ENCODE measurements at places on chromosomes 3 and 15. TPM values are rescaled to one million over a fixed set of nuclear protein-coding genes. Genes with fewer than 3 reads are reported as not detected.
A peak's percentile ranks its signal among the peaks of the same experiment; 100 is the strongest.

Gene GCNT3
- total RNA-seq, result 1.5 TPM

GRCh38 chr3:22982981-22983587, 220.0 kb upstream of the UBE2E2 start:
- H3K27ac ChIP-seq, result no peak overlapping the region
- no peak overlapping the region for H3K4me3 ChIP-seq
- no peak for DNase-seq
- no peaks in the 10 kb centered on the region for H3K36me3 ChIP-seq
- H3K4me1 ChIP-seq, result no peaks in the 10 kb centered on the region
- no peaks in the 10 kb centered on the region for H3K27me3 ChIP-seq

- no peak overlapping the region for H3K4me3 ChIP-seq
- no peaks in the 10 kb centered on the region for H3K27me3 ChIP-seq
- DNase-seq, result no peak
- no peak overlapping the region for H3K27ac ChIP-seq
Observed at GRCh38 chr3:132332508-132332907, 15.3 kb downstream of the ACP3 start.

GRCh38 chr15:57302640-57303257, 73.6 kb upstream of the CGNL1 start:
- no peak overlapping the region for H3K27ac ChIP-seq
- H3K4me1 ChIP-seq, result peaks cover 18% of the 10 kb centered on the region
- peak; percentile 64 for DNase-seq
- H3K4me3 ChIP-seq, result no peak overlapping the region

Gene CYFIP1
- total RNA-seq, result 101 TPM

Gene KNG1
- not detected for total RNA-seq

DNA sequence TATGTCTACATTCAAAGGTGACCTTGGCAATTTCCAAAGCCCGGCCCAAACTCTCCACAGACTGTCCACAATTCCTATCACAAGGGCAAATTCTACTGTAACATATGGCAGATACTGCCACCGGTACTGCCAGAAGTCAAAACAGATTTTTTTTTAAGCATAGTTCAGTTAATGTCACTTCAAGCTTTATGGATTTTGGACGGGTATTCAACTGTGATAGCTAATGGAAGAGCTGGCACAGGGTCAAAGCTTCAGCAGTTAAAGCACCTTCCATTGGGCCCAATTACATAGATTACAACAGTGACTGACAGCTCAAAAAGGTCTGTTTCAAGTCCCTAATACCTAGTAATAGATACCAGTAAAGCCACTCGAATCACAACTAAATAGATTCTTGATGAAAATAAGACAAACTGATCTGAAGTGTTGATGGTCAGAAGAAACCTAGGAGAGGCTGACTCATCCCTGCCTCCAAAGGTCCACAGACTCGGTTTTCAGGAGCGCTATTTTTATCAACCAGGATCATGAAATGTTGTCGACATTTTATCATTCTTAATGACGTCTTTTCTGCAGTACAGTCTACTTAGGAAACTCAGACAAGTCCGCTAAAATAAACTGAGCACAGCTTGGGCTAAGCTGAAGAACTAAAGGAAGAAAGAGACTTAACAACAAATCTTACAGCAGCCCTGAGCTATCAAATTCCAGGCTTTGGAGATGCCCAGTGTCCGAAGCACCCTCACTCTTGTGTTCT, 38.7 kb downstream of the ANXA2 start:
- H3K27me3 ChIP-seq, result no peaks in the 10 kb centered on the region
- H3K4me1 ChIP-seq, result peaks cover 44% of the 10 kb centered on the region
- peak overlapping the region; percentile 50 for H3K27ac ChIP-seq
- no peak for DNase-seq
- no peaks in the 10 kb centered on the region for H3K36me3 ChIP-seq
- no peak overlapping the region for H3K4me3 ChIP-seq

DNA sequence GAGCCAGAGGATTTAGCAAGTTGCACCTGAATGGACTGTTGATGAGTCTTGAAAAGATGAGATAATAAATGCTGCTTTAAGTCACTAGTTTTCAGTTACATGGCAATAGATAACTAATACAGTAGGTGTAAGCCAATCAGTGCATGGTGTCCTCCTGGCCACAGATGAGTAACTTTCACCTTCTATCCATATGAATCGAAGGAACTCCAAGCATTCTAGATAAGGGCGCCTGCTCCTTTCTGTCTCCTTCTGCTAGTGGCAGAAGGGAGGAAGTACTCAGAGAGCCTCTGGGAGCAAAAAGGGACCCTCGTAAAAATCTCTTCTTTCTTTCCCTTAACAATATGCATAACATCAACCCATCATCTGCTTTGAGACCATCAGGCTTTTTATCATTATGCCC, 37.3 kb downstream of the TM6SF1 start:
- no peak overlapping the region for H3K27ac ChIP-seq
- no peak for DNase-seq
- H3K36me3 ChIP-seq, result peaks cover 15% of the 10 kb centered on the region
- H3K4me1 ChIP-seq, result no peaks in the 10 kb centered on the region

Gene CIDEC
- 51.3 TPM for total RNA-seq

DNA sequence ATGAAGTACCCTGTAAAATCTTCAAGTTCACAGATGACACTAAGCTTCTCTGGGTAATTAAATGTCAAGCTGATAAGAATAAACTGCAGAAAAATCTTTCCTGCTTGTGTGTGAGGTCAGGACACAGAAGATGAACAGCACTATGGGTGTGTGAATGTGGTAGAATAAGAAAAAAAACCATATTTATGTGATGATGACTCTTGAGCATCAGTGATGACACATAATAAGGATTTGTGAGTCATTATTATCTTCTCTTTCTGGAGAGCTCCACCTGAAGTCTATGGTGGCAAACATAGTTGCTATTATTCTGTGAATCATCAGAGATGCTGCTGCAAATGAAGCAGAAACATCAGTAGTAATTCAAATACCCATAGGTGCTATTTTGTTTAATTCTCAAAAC, 422.4 kb downstream of the DIPK2A start:
- H3K4me3 ChIP-seq, result no peak overlapping the region
- no peak overlapping the region for H3K27ac ChIP-seq
- H3K27me3 ChIP-seq, result no peaks in the 10 kb centered on the region
- DNase-seq, result no peak
- no peaks in the 10 kb centered on the region for H3K36me3 ChIP-seq
- H3K4me1 ChIP-seq, result no peaks in the 10 kb centered on the region

Data from vagina (tissue), 2 donors.